ENCODE measurements at places on chromosomes 7 and 10.

- no peak for DNase-seq
Observed at GRCh38 chr10:1102416-1102815, 46.2 kb downstream of the WDR37 start.

GRCh38 chr7:95723583-95724180 is 48.7 kb upstream of the DYNC1I1 start:
- DNase-seq = no peak

- no peak for DNase-seq
Observed at GRCh38 chr7:117143066-117143465, 179.8 kb downstream of the WNT2 start.

DNA sequence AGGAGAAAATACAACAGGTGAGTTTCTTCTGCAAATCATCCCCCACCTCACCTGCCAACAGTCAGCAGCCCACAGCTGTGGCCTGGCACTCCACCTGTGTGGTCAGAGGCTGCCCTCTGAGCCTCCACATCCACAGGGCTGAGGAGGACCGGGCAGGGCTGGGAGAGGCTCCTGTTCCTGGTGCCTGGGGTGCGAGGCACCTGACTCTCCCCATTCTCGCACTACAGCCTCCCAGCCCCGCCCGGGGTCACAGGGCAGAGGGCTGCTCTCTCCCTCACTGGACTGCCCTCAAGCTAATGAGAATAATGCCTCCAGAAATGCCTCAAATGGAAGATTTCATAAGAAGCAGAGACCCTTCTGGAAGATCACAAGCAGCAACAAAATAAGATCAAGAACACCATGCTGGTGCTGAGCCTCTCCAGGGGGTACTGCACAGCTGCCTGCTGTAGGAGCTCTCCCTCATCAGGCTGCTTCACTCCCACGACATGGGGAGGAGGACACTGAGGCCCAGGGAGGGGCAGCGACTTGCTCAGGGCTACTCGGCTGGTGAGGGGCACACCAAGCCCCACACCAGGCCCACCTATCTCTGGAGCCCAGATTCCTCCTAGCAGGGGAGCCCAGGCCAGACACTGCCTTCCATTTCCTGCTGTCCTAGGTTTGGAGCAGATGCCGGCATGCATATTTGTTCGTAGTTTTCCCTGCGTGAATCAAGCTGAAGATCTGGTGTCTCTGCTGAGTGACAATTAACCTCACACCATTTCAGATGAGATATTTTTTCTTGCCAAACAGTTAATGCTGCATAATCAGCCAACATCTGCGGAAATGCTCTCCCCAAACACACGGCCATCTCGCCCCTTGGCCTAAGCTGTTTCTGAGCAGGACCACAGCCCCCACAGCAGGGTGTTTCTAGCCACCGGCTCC is 76.5 kb downstream of the FAM53B start:
- DNase-seq = no peak

GRCh38 chr7:142372727-142373126 is 114.9 kb upstream of the PRSS58 start:
- no peak for DNase-seq

- DNase-seq = no peak
Observed at GRCh38 chr7:151696721-151697514, 177.2 kb upstream of the RHEB start.

DNA sequence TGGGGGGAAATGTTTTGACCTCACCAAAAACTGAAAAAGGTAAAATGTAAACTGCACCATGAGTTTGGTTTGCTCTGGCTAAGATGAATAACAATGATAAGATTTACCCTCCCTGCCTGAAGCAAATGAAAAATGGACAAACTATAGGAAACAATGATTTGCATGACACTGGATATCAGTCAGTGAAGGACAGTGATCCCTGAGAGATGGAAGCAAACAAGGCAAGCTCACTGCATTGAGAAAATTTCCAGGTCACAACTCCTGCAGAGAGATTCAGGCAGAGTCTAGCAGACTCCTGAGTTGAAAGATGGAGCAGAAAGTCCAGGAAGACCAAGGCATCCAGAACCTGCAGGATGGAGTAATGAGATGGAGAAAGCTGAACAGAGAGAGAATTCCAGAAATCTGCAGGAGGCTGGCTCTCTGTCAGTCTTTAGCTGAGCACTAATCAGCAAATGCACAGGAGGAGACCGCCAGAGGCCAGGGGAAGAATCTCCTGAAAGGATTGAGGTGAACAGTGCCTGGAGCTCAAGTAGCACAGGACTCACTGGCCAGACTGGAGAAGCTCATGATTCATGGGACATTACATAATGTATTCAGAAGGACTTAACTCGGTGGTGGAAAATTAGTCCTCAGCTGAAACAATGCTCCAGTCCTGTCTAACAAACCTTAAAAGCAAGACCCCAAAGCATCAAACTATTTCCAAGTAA is 51.2 kb upstream of the PALS2 start:
- DNase-seq = no peak

- no peak for DNase-seq
Observed at GRCh38 chr7:154841731-154842331, 161.1 kb downstream of the PAXIP1 start.

DNA sequence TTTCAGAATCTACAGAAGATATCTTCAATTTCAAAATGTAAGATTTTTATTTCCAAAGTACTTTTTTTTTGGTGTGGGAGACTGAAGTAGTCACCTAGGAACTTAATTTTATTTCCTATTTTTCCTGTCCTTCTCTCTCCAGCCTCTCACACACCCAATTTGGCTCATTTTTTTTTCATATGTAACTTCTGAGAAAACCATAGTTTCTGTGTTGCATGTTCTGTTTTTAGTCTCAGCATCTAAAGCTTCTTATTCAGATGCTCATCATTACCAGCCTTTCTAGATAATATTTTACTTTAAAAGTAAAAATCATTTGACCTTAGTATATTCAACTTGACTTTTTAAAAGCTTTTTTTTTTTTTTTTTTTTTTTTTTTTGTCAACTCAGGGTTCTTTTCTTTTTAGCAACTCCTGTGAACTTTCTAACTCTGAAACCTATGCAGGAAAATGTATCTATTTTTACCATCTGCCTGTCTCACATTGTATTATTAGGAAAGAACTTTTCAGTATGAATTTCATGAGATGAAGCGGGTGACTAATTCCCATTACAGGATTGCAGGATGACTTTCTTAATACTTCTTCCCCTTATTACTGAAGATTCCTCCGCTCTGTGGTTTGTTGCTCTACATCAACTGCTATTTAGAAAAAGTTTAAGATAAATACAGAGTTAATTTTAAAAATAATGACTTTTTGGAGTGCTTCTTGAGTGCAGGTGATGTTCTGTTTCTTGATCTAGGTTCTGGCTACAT is 73.6 kb upstream of the LSM8 start:
- DNase-seq = no peak

DNA sequence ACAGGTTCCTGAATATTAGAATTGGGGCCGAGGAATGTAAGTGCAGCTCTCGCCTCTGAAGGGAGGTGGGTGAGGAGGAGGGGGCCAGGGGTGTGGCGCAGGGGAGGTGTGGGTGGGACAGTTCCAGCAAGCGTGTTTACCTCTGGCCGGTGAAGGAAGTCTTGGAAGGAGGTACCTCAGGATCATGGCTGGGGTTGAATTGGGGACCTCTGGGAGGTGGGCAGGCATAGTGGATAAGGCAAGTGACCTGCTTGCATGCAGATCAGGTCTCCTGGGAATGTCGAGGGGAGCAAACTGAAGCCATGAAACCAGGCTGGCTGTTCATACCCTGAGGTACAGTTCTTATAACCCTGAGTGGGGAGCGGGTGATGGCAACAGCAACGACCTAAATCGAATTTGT is 2.0 kb downstream of the ZNF775 start:
- DNase-seq = peak; percentile 37

GRCh38 chr10:80447436-80448190 is 6.5 kb upstream of the TSPAN14 start:
- no peak for DNase-seq
